GM12878 (cell line): ENCODE measurements at places on chromosomes 5 and 9. TPM values are rescaled to one million over a fixed set of nuclear protein-coding genes. Genes with fewer than 3 reads are reported as not detected.

GRCh38 chr9:105244734-105245028 lies 230 bp downstream of the SLC44A1 start:
- peaks cover 11% of the 10 kb centered on the region for H3K4me1 ChIP-seq
- H3K36me3 ChIP-seq = no peaks in the 10 kb centered on the region
- H3K4me3 ChIP-seq = peak overlapping the region; percentile 87
- H3K27me3 ChIP-seq = no peaks in the 10 kb centered on the region
- no peak for DNase-seq

GRCh38 chr9:92512622-92513021 lies 23.2 kb downstream of the ECM2 start:
- no peaks in the 10 kb centered on the region for H3K36me3 ChIP-seq
- H3K27me3 ChIP-seq = no peaks in the 10 kb centered on the region
- no peak for DNase-seq
- no peak overlapping the region for H3K4me3 ChIP-seq

DNA sequence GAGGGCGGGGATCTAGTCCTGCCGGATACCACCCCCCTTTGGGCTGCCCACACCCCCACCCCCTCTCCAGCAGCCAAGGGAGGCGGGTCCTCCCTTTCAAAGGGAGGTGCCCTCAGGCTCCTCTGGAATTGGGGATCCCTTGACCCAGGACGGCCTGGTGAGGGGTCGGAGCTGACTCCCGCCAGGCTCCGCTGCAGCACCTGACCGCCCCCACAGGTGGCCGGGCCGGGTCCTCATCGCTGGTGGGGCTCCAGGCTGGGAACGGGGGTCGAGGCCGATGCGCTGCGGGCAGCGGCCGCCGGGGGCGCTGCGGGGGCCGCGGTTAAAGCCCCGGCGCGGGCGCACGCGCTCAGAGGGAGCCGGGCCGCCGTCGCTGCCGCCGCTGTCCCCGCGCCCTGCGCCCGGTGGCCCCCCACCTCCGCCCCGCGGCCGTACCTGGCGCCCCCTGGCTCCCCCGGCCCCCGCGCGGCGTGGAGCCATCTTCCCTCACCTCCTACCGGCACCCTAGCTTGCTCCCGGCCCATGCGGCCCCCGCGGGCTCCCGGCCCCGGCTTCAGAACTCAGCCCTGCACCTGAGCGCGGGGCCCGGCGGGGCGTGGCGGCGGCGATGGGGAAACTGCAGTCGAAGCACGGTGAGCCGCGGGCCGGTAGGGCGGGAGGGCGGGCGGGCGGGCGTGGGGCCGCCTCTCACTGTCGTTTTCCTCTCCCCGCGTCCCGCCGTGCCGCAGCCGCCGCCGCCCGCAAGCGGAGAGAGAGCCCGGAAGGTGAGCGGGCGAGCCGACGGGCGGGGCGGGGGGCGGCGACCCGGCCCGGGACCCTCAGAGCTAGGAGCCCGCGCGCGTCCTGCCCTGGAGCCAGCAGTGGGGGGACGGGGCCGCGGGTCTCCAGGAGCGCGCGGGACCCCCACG lies at the start of gene NKD2:
Gene NKD2, plus strand, starts transcription at position 352 of the 908 bp plus-strand sequence. Its CDS starts 256 bp downstream, at position 608.
- H3K27me3 ChIP-seq = peaks cover 7% of the 10 kb centered on the region
- no peaks in the 10 kb centered on the region for H3K4me1 ChIP-seq
- no peak within 1 kb of the TSS for H3K27ac ChIP-seq
- H3K4me3 ChIP-seq = no peak within 1 kb of the TSS
- H3K36me3 ChIP-seq = no peaks in the 10 kb centered on the region

Gene THBS4
- 1.0 and 1.8 TPM in 2 replicates for polyA plus RNA-seq

Gene TRAF1
- 69.6 and 73.0 TPM in 2 replicates for polyA plus RNA-seq

- DNase-seq = no peak
- H3K36me3 ChIP-seq = no peaks in the 10 kb centered on the region
- H3K27ac ChIP-seq = no peak overlapping the region
- no peak overlapping the region for H3K4me3 ChIP-seq
- H3K4me1 ChIP-seq = no peaks in the 10 kb centered on the region
These were observed 12.0 kb upstream of the AOPEP start for GRCh38 chr9:94714494-94714893.

DNA sequence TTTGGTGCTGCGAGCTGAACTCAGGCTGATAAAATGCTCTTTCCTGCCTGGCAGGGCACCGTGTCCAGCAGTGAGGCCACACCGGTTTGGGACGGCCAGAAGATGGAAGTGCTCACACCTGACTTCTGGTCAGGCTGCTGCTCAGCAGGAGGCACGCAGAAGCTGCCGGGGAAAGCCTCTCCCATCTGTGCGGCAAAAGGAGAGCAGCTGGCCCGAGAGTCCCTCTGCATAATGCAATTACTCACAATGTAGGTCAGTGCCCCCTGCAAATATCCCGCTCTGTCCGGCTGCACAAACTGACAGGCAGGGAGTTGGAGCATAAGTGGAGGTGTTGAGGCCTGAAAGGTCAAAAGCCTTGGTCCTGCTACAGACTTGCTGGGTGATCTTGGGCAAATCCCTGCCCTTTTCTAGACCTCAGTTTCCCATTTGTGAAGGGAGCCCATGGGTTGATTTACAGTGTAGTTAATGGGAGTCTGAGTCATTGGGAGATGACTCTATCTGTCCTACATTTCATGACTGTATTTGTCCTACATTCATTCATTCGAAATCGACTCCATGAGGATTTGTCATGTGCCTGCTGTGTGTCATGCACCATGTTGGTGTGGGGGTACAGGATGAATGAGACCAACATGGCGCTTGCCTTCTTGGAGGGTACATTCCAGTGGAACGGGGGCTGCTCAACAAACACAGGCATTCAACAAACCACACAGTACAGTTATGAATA lies 61.8 kb upstream of the TBC1D2 start:
- no peaks in the 10 kb centered on the region for H3K27me3 ChIP-seq
- H3K4me1 ChIP-seq = no peaks in the 10 kb centered on the region
- no peak for DNase-seq
- H3K36me3 ChIP-seq = no peaks in the 10 kb centered on the region

Gene PCDHGB6
- 0.28 and 0.41 TPM in 2 replicates for polyA plus RNA-seq

- H3K36me3 ChIP-seq = no peaks in the 10 kb centered on the region
- DNase-seq = no peak
- H3K4me3 ChIP-seq = no peak overlapping the region
- no peaks in the 10 kb centered on the region for H3K27me3 ChIP-seq
These were observed 23.0 kb downstream of the SLC28A3 start for GRCh38 chr9:84317563-84317962.

DNA sequence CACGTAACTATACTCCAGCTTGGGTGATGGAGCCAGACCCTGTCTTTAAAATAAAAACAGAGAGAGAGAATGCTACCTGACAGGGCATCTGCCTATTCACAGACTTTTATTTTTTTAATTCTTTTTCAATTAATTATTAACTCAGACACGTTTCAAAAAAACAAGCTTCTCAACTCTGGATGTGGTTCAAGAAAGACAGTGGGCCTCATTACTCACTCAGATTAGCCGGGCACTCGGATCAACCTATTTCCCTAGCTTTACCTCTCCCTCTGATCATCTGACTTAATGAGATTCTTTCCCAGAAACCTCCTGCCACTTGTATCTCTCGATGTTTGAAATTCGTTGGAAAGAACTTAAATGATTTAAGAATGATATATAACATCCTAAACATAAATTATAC lies 134.1 kb downstream of the TRPM6 start:
- no peaks in the 10 kb centered on the region for H3K27me3 ChIP-seq
- H3K36me3 ChIP-seq = no peaks in the 10 kb centered on the region
- H3K4me1 ChIP-seq = no peaks in the 10 kb centered on the region
- H3K27ac ChIP-seq = no peak overlapping the region

DNA sequence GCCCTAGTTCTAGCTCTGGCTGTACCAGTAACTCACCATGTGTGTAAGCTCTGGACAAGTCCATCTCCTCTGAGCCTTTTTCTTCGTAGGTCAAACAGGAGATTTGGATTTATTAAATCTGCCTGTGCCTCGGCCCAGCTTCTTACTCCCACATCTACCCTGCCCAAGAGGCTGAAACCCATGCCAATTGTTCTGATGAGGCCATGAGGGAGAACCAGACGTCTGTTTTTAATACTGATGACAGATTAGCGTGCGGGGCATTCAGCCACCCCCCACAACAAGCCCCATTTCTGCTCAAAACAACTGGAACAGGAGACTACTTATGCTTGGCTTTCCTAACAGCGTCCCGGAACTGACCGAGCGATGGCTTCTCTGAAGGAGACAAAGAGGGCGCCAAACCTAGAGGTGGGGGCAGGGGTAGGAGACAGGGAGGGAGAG lies 81.2 kb upstream of the TRIM32 start:
- no peak overlapping the region for H3K4me3 ChIP-seq
- no peaks in the 10 kb centered on the region for H3K4me1 ChIP-seq
- H3K27ac ChIP-seq = no peak overlapping the region
- no peak for DNase-seq
- no peaks in the 10 kb centered on the region for H3K27me3 ChIP-seq

GRCh38 chr9:131635892-131636291 lies 90.6 kb downstream of the PRRT1B start:
- peaks cover 50% of the 10 kb centered on the region for H3K36me3 ChIP-seq
- DNase-seq = no peak
- no peak overlapping the region for H3K4me3 ChIP-seq
- H3K27ac ChIP-seq = no peak overlapping the region

Gene PAEP
- polyA plus RNA-seq = not detected in 2 replicates

DNA sequence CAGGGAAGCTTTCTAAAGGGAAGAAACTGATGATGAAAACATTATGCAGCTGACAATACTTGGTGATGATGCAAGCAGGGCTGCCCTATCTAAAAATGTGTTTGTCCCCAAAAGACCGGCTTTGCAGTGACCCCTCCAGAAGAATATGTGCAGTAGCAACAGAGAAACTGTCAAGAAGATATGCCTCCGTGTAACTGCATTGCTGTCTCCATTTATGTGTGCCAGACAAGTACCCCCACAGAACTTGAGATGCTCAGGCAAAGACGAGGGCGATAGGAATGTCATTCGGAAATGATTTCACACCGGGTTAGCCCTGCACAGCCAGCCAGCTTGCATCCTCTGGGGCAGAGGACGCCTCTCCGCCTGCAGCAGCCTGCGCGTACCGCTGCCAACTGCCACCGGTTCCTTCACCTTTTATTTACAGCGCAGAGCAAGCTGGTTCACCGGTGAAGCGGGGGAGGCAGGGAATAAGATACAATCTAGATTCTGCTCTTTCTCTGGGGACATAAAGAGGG lies 2.0 kb downstream of the GABBR2 start:
- no peaks in the 10 kb centered on the region for H3K36me3 ChIP-seq
- H3K27me3 ChIP-seq = peaks cover 12% of the 10 kb centered on the region
- no peak overlapping the region for H3K4me3 ChIP-seq
- no peaks in the 10 kb centered on the region for H3K4me1 ChIP-seq

GRCh38 chr9:107067739-107068416 lies 204.9 kb downstream of the ZNF462 start:
- no peak overlapping the region for H3K27ac ChIP-seq
- H3K36me3 ChIP-seq = no peaks in the 10 kb centered on the region
- H3K4me3 ChIP-seq = no peak overlapping the region
- H3K4me1 ChIP-seq = no peaks in the 10 kb centered on the region

- H3K4me1 ChIP-seq = no peaks in the 10 kb centered on the region
- no peak overlapping the region for H3K4me3 ChIP-seq
- no peaks in the 10 kb centered on the region for H3K27me3 ChIP-seq
- no peak overlapping the region for H3K27ac ChIP-seq
- DNase-seq = no peak
These were observed 402.2 kb upstream of the WWC1 start for GRCh38 chr5:167889276-167889675.

DNA sequence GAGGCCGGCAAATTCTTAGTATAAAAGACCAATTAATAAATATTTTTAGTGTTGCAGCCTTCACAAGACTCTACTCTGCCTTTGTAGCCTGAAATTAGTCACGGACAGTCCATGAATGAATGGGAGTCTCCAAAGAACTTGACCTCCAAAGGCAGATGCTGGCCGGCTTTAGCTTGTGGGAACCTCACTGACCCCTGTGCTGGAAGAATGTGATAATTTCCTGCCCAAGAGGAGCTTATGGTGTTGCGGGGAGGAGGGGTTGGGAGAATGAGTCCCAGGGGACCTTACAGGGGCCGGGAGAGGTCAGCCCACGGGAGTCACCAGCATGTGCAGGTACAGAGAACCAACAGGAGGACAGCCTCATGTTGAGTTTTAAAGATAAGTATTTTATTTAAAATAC lies 143.1 kb downstream of the IRX2 start:
- H3K4me1 ChIP-seq = no peaks in the 10 kb centered on the region
- no peaks in the 10 kb centered on the region for H3K36me3 ChIP-seq
- DNase-seq = no peak
- H3K27me3 ChIP-seq = no peaks in the 10 kb centered on the region
- no peak overlapping the region for H3K4me3 ChIP-seq

Gene HTR1A
- not detected in 2 replicates for polyA plus RNA-seq

DNA sequence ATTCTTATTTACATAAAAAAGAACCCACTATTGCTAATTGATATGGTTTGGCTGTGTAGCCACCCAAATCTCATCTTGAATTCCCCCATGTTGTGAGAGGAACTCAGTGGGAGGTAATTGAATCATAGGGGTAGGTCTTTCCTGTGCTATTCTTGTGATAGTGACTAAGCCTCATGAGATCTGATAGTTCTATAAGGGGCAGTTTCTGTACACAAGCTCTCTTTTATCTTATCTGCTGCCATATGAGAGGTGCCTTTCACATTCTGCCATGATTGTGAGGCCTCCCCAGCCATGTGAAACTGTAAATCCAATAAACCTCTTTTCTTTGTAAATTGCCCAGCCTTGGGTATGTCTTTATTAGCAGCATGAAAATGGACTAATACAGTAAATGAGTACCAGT lies 58.2 kb upstream of the PRR16 start:
- no peaks in the 10 kb centered on the region for H3K4me1 ChIP-seq
- no peak overlapping the region for H3K27ac ChIP-seq
- H3K27me3 ChIP-seq = no peaks in the 10 kb centered on the region
- no peaks in the 10 kb centered on the region for H3K36me3 ChIP-seq
- H3K4me3 ChIP-seq = no peak overlapping the region

Gene ADAMTSL2
- polyA plus RNA-seq = not detected in 2 replicates

DNA sequence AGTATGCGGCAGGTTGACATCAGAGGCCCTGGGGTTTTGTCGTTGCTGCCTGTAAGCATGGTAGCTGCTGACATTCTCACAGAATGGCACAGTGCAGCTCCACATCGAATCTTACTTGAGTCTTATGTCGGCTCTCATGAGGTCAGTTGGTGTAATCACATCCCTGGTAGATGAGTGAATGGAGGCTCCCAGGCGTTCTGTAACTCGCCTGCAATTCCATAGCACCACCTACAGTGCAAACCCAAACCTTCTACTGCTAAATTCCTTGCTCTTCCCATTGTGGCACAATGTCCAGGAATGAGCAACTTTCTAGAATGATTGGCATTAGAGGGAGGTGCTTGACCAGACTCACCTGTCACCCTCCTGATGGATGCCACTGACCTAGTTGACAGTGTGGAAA lies 578.4 kb downstream of the CCDC171 start:
- no peak for DNase-seq
- no peaks in the 10 kb centered on the region for H3K36me3 ChIP-seq
- H3K27ac ChIP-seq = no peak overlapping the region
- no peak overlapping the region for H3K4me3 ChIP-seq
